ENCODE measurements at places on chromosomes 1 and 21. TPM values are rescaled to one million over a fixed set of nuclear protein-coding genes. Genes with fewer than 3 reads are reported as not detected.

POMGNT1 gene
- total RNA-seq: 38.4 TPM

GSTM5 gene
- total RNA-seq: 6.1 TPM

ANGPTL7 gene
- total RNA-seq: 0.72 TPM

PRRX1 gene
- 4.4 TPM for total RNA-seq

BGLAP gene
- total RNA-seq: 4.6 TPM

DNA sequence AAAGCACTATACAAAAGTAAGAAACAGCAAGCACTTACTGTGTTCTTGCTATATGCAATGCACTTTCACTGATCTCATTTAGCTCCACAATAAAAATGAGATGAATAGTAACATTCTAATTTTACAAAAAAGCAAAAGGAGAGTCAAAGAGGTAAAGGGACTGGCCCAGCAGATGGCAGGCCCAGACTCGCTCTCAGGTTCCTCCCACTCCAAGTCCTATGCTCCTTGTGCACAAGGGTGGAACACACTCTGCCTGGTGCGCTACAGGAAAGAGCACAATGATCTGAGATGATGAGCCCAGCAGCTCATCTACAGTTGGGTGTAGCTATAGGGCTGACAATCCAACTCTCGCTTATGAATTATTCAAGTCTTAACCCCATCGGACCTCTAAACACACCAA, 94.1 kb upstream of the LYST start:
- no peak for DNase-seq

DNA sequence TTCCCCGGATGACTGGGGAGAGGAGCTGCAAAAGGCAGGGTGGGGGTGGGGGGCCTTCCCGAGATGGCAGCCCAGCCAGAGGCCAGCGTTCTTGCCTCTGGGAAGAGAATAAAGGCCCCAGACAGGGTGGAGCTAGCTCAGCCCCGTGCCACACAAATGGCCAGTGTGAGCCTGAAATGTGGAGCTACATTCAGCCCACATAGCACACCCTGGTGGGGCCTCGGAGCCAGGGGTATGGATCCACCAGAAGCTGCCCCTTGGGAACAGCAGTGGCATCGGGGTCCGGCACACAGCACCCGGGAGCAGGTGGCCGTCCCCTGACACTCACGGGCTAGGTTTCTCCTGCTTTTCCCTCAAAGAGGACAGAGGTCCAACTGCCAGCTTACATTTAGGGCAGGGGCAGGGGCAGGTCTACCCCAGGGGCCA, 93.9 kb downstream of the PDE9A start:
- peak; percentile 51 for DNase-seq

- DNase-seq: no peak
Measured at GRCh38 chr1:93814059-93814794, 64.8 kb downstream of the DNTTIP2 start.

- DNase-seq: peak; percentile 85
Measured at GRCh38 chr1:32900956-32901822, at the start of gene TMEM54. TSS of gene TMEM54 (minus strand) at chr1:32901389. CDS start at chr1:32901238, 151 bp downstream.

- no peak for DNase-seq
Measured at GRCh38 chr1:184945678-184946412, 28.5 kb downstream of the NIBAN1 start.

DNA sequence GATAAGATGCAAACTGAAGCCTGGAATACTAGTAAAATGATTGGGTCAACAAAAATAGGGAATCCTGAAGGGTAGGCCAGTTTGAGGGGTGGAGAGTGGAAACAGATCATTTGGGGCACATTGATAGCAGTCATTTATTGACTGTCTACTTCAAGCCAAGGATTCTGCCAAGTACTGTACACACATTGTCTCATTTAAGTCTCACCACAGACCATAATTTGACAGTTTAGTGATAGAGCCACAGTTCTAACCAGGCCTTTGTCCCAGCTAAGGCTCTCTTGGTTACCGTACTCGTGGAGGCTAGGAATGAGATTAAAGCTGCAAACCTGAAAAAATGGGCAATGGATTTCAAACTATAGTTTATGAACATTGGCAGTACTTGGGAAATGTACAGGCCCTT, 11.2 kb downstream of the RBM15 start:
- DNase-seq: no peak

- DNase-seq: no peak
Measured at GRCh38 chr21:38148046-38148445, 108.7 kb upstream of the KCNJ15 start.

DNA sequence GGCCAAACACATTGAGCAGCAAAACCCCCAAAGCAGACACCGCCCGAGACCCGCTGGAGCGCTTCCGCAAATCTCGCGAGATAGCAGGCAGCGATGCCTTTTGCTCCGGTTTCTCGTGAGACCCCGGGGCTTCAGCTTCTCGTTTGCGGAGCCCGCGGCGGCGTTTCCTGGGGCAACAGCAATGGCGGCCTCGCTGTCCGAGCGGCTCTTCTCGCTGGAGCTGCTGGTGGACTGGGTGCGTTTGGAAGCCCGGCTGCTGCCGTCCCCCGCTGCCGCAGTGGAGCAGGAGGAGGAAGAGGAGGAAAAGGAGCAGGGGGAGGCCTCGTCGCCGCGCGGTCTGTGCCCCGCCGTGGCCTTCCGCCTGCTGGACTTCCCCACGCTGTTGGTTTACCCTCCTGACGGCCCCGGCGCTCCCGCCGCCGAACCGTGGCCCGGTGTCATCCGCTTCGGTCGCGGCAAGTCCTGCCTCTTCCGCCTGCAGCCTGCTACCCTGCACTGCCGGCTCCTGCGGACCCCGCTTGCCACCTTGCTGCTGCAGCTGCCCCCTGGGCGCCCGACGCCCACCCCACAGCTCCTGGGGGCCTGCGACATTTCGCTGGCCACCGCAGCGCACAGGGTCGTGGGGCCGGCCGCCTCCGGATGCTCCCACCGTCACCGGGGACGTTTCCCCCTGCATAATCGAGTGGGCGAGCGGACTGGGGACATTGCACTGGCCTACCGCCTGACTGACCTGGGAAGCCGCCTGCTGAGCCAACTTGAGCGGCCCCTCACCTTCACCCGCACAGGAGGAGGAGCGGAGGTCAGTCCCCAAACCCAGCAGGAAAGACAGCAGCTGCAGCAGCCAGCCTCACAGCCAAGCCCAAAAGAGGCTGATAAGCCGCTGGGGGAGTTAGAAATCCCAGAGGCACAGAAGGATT, at the start of gene MAP10:
Gene MAP10 (plus strand): TSS at position 148 of the 917 bp plus-strand sequence. CDS start 34 bp downstream, at position 182.
- peak; percentile 79 for DNase-seq

DNA sequence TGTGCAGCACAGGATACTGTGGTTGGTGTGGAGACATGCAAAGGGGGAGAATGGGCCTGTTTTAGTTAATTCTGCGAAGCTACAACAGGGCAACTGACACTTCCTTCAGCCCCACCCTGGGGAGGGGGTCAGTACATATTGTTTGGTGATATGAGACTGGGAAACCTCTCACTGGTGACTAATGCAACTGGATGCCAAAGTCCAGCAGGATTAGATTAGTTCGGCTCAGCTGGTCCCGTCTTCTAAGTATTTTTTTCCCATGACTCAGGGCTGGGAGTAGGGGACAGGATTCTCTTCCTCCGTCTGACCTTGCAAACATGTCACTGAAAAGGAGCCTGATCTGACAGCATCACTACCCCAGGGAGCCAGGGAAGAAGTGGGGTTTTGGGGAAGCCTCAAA, 43.0 kb downstream of the PLXNA2 start:
- DNase-seq: no peak

DNA sequence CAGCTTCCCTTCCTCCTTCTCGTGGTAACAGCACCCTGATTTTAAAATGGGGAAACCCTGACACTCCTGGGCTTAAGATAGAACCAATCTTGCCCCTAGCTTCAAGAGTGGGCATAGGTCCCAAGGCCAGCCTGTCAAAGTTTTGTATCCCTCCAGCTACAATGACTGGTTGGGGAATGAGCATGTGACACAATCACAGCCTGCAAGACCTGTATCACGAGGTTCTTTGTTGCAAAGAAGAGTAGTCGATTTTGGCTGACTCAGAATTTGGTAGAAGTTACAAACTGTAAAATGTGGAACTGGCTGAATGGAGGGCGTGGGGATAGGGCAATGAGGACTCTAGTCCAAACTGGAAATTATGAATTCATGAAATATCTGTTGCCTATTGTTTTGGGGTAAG, 18.7 kb downstream of the CTSK start:
- DNase-seq: no peak

DNA sequence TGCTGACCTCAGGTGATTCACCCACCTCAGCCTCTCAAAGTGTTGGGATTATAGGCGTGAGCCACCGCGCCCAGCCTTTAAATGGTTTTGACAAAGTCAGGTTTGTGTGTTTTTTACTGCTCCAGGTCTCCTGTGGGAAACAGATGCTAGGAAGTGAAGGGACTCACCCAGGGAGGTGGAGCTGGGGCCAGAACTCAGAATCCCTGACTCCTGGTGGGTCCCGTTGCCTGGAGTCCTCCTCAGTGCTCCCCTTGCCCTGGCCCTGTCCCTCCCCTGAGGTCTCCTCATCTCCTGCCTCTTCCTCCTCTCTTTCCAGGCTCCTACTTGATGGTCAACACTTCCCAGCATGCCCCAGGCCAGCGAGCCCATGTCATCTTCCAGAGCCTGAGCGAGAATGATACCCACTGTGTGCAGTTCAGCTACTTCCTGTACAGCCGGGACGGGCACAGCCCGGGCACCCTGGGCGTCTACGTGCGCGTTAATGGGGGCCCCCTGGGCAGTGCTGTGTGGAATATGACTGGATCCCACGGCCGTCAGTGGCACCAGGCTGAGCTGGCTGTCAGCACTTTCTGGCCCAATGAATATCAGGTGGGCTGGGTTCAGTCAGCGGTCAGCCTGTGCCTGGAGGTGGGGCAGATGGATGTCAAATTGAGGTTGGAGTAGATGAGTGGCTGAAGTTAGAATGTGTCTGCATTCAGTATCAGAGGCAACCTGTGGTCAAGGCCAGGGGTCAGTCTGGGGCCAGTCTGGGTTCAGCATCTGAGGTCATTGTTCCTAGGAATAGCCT, 22.1 kb downstream of the PTPRU start:
- no peak for DNase-seq

DNA sequence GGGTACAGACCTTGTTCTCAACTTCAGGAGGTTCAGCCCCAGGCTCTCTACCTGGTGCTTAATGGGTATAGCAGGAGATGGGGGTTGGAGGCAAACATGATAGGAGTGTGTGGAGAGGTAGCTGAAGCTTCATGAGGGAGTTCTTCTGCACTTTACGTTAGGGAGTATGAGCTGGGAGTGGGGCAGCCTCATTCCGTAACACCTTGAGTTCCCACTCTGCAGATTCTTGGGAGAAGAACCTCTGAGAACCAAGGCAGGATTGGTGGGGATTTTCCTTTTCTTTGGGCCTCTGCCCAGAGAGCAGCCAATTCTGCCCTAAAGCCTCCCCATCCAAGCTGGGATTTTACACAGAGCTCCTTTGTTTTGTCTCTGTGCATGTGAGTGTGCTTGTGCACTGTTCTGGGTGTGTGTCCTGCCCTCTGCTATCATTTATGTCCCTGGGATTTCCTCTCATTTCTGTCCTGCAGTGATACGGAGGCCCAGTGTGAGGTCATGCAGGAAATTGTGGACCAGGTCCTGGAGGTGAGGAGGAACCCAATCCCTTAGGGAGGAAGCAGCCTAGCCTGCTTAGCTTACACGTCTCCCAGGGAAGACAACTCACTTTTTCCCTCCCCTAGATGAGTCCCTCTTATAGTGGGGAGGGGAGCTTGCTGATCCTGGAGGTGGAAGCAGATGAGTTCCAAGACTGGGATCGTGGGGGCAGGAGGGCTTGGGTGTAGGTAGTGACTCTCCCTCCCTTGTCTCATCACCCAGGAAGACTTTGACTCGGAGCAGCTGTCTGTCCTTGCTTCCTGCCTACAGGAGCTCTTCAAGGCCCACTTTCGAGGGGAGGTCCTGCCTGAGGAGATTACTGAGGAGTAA, 11.6 kb upstream of the SLC27A3 start:
- DNase-seq: no peak

- no peak for DNase-seq
Measured at GRCh38 chr1:179879797-179880196, 2.2 kb upstream of the TOR1AIP2 start.

GRCh38 chr1:178774263-178774662, 49.2 kb downstream of the RALGPS2 start:
- no peak for DNase-seq

DNA sequence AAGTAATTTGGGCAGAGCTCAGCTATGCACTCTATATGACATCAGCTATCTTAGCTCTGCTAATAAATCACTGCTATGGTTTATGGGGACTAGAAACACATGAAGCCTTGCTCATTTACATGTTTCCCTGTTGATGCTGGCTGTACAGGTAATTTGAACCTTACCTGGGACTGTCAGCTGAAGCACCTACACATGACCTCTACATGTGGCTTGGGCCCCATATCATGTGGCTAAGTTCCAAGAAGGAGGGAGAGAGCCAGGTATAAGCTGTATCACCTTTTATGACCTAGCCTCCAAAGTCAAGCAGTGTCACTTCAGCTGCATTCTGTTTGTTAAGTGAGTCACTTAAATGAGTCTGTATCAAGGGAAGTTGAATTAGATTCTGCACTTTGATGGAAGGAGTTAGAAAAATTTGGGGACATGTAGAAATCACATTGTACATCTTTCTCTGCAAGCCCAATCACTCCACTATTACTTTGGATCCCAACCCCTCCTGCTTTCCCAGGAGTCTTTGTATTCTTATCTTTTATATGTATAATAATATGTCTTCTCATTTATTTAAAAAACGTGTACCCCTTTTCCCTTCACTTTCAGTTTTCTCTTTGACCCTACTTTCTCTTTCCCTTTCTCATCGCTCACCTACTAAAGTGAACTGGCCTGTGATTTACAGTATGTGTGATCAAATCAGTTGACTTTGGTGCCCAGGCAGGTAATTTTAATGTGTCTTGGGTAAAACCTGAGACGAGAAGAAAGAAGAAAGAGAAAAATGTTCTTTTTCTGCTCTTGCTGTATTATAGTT, 53.4 kb upstream of the PRKACB start:
- DNase-seq: no peak

All from mucosa of descending colon (tissue), 3 donors.